Stimulated activated naive B cell treated with anti-CD40 and anti-IgM and Interleukin-4, amounts not matched to agents 10 μg/mL and 1 μg/mL and 100 μg/mL, for 72 hours (primary cell): ENCODE measurements at places on chromosomes 3 and 15.

DNA sequence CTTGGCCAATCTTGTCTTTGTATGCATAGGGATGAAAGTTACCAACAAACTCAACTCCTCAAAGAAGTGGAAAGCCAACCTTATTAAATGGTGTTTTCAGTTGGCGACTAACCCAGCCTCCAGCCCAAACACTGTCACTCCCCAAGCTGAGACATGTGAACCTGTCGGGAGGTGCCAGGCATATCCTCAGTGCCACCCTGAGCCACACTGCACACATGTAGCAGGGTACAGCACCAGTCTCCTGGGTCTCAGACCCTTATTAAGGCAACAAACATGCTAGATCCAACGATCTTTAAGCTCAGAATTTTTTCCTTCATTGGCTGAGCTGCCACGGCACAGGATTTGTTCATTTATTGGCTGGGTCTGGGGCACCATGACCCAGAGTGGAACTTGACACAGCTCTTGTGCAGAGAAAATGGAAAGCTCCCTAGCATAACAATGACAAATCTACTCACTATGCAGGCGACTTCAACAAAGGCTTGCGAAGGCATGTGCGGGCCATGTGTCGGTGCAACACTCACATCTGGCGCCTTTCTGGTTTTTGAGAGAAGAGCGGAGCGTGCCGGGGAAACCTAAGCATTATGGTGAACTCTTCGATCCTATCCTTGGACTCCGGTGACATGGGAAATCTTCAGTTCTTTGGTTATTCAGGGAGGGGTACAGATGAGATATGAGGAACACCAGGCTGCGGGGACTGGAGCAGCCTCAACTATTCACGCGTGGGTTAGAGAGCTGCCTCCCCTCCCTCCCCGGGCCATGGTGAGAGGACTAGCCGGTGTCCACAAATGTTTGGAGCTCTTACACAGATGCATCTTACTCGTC is 190.1 kb downstream of the FAM43A start:
- no peak for DNase-seq

DNA sequence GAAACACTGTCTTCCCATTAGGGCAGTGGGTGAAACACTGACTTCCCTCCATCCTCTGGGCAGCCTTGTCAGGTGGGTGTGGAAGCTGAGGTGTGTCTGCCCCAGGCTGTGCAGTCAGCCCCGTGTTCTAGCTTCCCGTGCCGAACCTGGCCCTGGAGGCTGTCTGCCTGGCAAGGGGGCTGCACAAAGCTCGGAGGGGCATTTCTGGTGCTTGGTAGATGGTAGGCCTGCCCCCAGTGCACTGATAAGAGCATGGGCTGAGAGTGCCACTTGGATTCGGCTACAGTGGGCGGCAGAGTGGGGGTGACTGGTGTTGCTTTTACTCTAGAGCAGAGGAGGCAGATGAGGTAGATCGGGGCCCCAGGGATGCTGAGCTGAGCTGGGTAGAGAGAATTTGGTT is 21.3 kb downstream of the IGF1R start:
- no peak for DNase-seq

DNA sequence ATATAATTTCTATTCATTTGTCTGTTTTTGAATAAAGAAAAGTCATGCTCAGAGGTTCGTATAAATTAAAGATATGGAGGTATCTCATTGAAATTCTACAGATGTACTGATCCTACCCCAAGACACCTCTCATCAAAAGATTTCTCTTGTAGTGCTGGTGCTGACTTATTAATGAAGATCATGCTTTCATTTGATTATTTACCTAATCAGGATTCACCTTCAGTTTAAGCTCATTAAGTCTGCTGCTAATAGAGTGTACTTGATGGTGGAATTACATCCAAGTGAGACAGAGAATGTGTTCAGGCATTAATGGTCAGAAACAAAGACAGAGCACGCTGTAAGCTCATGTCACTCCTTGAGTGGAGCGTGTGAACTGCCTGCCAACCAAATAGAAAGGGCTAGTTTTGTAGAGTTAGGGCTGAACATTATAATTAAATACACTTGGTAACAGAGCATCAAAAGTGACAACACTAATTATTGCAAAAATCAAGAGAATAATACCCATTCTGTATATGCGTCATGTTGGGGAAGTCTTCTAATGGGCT is 45.5 kb downstream of the KBTBD12 start:
- no peak for DNase-seq

DNA sequence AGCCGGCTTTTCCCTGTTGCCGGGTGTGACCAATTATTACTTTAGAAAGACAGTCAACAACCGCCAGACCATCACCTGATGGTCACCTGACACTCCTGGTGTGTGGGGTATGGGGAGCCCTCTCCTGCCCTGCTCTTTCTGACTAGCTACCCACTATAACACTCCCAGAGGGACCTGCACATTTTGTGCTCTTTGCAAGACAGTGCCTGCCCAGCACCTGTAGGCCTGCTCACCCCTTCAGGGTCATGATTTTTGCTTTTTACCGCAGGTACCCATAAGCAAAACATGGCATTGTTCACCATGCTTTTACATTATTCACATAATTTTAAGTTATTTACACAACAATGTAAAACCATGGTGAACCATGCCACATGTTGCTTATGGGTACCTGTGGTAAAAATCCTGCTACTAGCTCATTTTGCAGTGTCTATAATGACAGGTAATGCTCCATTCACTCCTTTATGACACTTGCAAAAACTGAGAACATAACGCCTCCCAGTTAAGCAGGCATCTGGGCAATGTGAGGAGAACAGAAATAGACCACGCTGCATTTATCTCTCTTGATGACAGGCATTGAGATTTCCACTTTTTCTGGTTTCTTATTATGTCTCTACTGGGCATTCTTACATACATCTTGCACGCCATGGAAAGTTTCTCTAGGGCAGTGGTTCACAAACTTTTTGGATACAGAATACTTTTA is 9.9 kb downstream of the CCRL2 start:
- DNase-seq: no peak

- no peak for DNase-seq
Measured at GRCh38 chr15:98581715-98582114, 66.6 kb upstream of the IGF1R start.

DNA sequence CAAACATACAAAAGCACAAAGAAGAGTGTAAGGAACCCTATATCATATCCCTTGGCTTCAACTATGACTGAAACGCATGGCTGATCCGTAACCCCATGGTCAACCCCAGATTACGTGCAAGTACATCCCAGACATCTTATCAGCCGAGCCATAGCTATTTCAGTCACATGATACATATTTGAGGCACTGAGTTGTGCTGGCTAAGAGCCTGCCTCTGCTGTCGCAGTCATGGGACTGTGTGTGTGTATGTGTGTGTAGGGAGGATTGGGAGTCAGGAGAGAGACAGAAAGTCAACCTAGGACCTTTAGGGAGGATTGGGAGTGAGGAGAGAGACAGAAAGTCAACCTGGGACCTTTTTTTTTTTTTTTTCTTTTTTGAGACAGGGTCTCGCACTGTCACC is 8.4 kb downstream of the ST6GAL1 start:
- no peak for DNase-seq

- DNase-seq: no peak
Measured at GRCh38 chr3:62876064-62876463, 848 bp upstream of the CADPS start.

- no peak for DNase-seq
Measured at GRCh38 chr3:23589602-23590001, 216.2 kb upstream of the UBE2E1 start.

GRCh38 chr15:24919446-24919845 is 35.3 kb upstream of the SNRPN start:
- no peak for DNase-seq

DNA sequence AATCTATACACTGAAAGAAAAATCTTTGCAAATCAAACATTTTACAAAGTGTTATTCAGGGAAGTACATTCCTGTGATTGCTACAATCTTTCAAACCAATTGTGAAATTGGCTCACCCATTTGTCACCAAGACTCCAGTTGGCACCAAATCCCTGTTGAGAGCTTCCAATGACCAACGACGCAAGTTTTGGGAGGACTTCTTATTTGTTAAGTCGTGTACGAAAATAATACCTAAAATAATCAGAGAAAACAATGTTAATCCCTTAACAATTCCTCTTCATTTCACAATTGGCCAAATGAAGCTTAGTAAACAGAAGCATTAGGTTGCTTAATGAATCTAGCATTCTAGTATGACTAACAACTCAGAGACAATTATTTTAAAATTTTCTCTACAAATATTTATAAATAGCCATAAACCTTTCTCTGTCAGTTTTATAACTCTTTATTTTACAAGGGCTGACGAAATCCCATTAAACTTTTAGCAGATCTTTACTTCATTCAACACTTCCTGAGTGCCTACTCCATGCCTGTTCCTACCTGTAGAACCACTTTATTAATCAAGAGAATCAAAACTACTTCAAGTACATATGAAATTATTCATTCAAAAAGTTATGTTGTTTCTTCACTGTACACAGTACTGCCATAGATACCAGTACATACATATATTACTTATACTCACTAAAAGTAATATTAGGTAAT is 24.0 kb upstream of the HGD start:
- no peak for DNase-seq

DNA sequence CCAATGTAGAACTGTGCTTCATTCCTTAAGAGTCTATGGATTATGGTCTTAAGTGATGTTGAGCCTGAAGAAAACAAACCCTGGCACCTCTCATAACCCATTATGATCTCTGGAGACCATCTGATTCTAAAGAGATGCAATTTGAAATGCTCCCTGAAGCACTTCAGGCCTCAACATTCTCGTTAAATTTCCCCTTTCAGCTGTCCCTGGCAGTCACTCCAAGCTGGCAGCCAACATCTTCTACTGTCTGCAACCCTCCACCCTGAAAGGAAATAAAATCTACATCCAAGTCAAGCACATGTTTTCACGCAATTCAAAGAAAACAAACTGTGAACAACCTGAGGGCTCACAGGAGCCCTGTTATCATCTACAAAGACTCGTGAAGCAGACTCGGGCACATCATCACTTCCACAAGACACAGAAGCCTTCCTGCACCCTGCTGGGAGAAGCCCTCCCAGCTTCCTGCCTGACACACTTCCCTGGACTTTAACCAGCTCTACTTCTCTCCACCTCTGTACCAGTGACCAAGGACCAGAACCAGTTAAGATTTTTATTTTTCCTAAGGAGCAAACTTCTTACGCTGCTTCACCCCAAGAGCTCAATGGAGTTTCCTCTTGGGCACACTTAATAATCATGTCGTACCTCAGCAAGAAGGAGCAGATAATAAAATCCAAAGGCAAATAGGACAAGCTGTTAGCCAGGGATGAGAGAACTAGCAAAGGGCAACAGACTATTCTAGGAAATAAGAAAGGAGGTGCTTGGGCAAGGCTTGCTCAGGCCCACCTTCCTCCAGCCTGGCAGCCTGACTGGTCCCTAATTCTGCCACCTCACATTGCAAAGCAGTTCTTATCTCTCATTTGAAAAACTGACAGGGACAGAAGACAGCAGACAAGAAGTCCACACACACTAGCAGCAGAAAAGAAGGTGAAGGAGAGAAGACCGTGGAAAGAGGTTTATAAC is 67.1 kb downstream of the MAGI1 start:
- DNase-seq: no peak

GRCh38 chr3:14535616-14536015 is 4.5 kb downstream of the GRIP2 start:
- no peak for DNase-seq

DNA sequence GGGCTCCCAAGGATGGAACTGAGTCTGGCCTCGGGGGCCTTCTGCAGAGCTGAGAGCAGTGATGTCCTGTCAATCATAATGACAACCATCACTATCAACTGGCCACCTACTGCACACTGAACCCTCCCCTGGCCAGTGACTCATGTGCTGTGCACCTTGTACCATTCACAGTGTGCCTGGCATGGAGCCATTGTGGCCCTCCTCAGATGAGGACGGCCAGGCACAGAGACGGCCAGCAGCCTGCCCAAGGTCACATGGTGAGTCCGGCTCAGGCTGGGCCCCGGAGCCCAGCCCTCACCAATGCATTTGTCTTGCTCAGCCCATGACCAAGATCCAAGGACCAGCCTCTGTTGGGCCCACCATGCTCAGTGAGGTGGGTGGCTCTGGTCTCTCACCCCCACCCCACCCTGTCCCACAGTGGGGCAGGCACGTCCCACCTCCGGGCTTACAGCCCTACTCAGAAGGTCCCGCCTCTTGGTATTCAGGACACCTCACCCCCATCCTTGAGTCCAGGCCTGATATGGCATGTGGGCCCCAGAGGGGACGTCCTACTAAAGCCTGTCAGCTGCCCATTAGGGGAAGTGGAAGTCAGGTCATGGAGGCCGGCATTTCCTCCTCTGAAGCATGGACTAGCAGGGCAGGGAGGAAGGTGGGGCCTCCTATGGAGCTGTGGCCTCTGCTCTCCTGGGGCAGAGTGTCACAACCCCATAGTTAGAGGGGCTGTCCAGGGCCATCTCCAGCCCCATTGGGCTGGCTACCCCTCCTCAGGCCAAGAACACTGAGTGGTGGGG is 35.9 kb upstream of the TMEM115 start:
- DNase-seq: no peak

DNA sequence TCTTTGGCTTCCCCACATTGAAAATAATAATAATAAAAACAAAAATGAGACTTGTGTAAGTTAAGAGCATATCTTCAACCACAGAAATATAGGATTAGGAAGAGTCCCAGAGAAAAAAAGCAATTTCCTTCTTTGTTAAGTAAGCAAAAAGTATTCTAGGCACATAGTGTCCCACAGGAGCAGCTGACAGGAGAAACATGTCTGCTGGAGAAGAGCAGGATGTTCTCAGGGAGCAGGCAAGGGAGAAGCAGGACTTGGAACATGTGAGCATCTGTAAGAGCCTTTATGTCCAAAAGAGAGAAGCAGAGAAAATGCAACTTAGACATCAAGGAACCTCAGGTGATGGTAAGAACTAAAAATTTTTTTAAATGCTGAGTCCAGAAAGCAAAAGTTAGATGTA is 39.0 kb downstream of the TTC23 start:
- DNase-seq: no peak
